ENCODE measurements at places on chromosomes 4 and X. TPM values are rescaled to one million over a fixed set of nuclear protein-coding genes. Genes with fewer than 3 reads are reported as not detected.

GRCh38 chrX:283115-283845 is 2.1 kb downstream of the PLCXD1 start:
- H3K4me3 ChIP-seq = peak overlapping the region; percentile 91
- DNase-seq = peak; percentile 96
- H3K36me3 ChIP-seq = peaks cover 54% of the 10 kb centered on the region
- peaks cover 7% of the 10 kb centered on the region for H3K4me1 ChIP-seq
- peak overlapping the region; percentile 67 for H3K27ac ChIP-seq

- no peak overlapping the region for H3K4me3 ChIP-seq
- H3K27me3 ChIP-seq = no peaks in the 10 kb centered on the region
- DNase-seq = peak; percentile 47
- H3K4me1 ChIP-seq = 0 out of 2 replicates have a peak, but pooled peaks cover under 1% of the 10 kb centered on the region
Measured at GRCh38 chr4:152436384-152436783, 99.5 kb downstream of the FBXW7 start.

DNA sequence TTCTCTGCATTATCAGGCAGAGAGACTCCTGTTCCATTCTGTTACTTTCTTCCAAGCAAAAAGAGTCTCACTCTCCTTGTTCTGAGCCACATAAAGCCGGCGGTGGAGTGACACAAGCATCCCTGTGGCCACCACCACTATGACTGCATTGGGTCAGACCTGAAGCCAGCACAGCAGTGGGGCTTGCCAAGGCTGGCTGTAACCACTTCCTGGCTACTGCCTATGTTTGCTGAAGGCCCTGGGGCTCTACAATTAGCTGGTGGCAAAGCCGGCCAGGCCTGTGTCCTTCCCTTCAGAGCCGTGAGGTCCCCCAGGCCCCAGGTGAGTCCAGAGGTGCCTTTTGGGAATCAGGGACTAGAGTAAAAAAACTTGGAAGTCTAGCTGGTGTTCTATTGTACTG is 31.8 kb downstream of the PLAC8 start:
- no peaks in the 10 kb centered on the region for H3K27me3 ChIP-seq
- H3K36me3 ChIP-seq = no peaks in the 10 kb centered on the region
- no peaks in the 10 kb centered on the region for H3K4me1 ChIP-seq
- no peak for DNase-seq
- no peak overlapping the region for H3K27ac ChIP-seq

GRCh38 chrX:110086916-110087484 is 84.1 kb downstream of the TMEM164 start:
- no peak overlapping the region for H3K4me3 ChIP-seq
- DNase-seq = no peak
- no peaks in the 10 kb centered on the region for H3K27me3 ChIP-seq
- H3K27ac ChIP-seq = no peak overlapping the region

DNA sequence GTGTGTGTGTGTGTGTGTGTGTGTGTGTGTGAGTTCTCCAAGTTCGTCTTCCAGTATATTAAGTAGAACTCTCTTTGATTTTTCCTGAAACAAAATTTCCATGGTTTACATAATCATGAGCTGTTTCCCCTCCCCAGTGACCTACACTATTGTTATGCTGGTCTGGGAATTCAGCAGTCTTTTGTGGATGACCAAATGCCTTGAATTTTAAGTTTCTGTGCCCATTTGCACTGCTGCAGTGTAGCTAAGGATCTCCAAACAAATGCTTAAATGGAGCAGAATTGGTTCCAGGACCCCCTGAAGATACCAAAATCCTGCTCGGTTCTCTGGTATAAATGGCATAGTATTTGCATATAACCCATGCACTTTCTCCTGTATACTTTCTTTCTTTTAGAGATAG is 77.2 kb upstream of the SLC34A2 start:
- H3K4me1 ChIP-seq = peaks cover 9% of the 10 kb centered on the region
- peak overlapping the region; percentile 7 for H3K4me3 ChIP-seq
- H3K27me3 ChIP-seq = no peaks in the 10 kb centered on the region
- DNase-seq = peak; percentile 46

Gene RASGEF1B
- 6.4 TPM for total RNA-seq

Gene AADAT
- 14.6 TPM for total RNA-seq

Gene SLC38A5
- 28.3 TPM for total RNA-seq

DNA sequence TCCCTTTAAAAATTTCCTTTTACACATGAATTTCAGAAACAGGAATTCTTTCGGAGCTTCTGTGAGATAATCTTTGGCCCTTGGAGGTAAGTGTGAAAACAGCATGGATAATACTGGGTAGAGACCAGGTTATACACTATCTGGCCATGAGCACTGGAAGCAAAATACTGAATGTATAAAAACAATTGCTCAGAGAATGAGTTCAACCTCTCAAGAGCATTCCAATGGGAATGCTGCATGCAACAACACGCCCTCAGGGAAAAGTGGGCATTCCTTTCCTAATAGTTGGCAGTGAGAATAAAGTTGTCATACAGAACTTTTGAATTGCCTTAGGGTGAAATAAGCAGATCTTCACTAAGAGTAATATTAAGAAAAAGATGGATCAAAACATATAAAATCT is 574.8 kb upstream of the DIPK2B start:
- no peak overlapping the region for H3K27ac ChIP-seq
- no peak for DNase-seq
- H3K4me1 ChIP-seq = peaks cover 4% of the 10 kb centered on the region
- peaks cover 31% of the 10 kb centered on the region for H3K36me3 ChIP-seq
- no peaks in the 10 kb centered on the region for H3K27me3 ChIP-seq

Gene AMBN
- not detected for total RNA-seq

- H3K27me3 ChIP-seq = no peaks in the 10 kb centered on the region
Measured at GRCh38 chr4:64911846-64912245, 502.6 kb upstream of the TECRL start.

Data from H9 (cell line).